Right renal cortex interstitium (tissue), 3 donors: ENCODE measurements at places on chromosomes 12 and 14.

DNA sequence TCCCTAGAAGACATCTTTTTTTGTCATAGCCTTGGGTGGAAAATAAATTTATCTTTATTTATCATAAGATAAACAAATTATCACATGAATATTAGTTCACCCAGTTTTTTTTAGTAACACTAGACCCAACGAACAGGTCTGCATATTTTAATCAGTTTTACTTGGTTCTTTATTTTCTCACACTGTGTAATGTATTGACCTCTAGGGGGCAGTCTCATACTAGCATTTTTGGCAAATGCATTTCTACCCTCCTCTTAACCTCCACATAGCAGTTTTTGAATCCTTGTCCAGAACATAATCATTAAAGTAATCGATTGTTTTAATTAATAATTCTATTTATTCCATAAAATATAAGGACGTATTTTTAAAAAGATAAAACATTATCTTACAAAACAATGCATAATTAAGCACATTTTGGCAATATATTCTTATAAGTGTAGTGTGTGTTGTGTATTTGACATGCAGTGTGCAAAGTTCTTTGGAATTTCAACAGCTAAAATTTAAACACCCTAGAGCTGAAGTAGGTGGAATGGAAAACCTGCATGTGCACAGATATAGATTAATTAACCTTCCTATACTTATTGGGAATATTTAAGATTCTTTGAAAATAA lies 31.6 kb upstream of the PTPRQ start:
- no peak for DNase-seq

- DNase-seq = no peak
Observed at GRCh38 chr14:34344318-34344717, 117.7 kb downstream of the SPTSSA start.

- no peak for DNase-seq
Observed at GRCh38 chr12:116916714-116917114, 6.0 kb downstream of the FBXW8 start.

- DNase-seq = no peak
Observed at GRCh38 chr12:132282950-132283771, 46.2 kb downstream of the GALNT9 start.

- no peak for DNase-seq
Observed at GRCh38 chr14:51081712-51082111, 13.2 kb downstream of the TRIM9 start.

- DNase-seq = no peak
Observed at GRCh38 chr14:92503756-92504491, 9.7 kb upstream of the RIN3 start.

- DNase-seq = no peak
Observed at GRCh38 chr14:37083599-37083998, 88.8 kb downstream of the SLC25A21 start.
